AG04449 (cell line): ENCODE measurements at places on chromosomes 3 and 15.

GRCh38 chr3:190346541-190346940 is 24.3 kb upstream of the CLDN1 start:
- no peak for DNase-seq

DNA sequence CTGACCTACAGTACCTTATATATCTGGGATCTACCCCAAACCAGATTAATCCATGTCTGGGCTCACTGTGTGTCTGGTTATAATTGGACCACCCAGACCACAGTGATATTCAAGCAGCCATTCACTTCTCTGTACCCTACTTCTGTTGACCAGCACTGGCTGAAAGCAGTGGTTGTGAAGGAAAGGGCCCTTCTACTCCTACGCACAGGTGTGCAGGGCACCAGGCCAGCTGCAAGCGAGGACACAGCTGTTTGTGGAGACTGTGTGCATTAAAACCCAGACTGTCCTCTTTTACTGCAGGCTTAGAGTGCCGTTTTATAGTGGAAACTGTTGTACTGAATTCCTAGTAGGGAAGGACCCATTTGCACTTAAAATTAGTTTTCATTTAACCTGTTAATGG is 29.5 kb downstream of the CTDSPL start:
- no peak for DNase-seq

- no peak for DNase-seq
These were observed 39.8 kb downstream of the HCN4 start for GRCh38 chr15:73328981-73329380.

- no peak for DNase-seq
These were observed 13.6 kb upstream of the ZNF774 start for GRCh38 chr15:90338532-90338931.

GRCh38 chr15:44163370-44163769 is 31.7 kb downstream of the FRMD5 start:
- DNase-seq, result no peak

DNA sequence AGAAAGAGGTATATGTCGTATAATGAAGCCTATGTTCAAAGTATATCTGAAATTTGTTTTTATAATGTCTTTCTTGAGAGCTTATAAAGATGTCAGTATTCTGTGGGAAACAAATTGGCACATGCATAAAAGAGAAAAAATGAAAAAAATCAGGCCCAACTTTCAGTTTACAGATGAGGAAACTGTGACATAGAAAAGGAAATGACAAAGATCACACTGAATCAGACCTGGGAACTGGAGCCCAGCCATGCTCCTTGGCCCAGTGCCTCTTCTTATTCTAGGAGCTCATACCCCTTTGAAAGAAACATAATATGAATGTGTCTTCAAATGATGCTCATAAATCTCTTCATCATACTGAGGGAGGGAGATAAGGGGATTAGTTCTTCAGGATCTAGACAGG is 48.4 kb downstream of the TMEM44 start:
- no peak for DNase-seq

GRCh38 chr3:7977245-7978086 is 524.2 kb upstream of the LMCD1 start:
- no peak for DNase-seq

GRCh38 chr3:46702246-46703012 is 1.2 kb downstream of the TMIE start:
- no peak for DNase-seq

DNA sequence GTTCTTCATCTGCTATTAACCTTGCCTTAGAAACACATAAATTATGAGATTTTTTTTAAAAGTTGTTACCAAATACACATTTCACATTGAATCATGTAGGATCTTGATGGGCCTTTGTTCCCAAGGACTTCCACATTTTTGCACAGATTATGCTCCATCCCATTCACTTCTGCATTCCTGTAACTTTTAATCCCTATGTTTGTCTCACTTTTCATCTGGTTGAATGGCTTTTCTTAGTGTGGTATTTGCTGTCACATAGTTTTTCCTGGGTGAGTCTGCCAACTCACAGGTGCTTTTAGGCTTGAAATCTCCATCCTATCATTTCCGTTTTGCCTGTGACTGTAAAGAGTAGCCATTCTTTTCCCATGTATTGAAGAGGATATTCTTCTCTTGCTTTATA is 297.2 kb upstream of the TPRG1 start:
- no peak for DNase-seq

DNA sequence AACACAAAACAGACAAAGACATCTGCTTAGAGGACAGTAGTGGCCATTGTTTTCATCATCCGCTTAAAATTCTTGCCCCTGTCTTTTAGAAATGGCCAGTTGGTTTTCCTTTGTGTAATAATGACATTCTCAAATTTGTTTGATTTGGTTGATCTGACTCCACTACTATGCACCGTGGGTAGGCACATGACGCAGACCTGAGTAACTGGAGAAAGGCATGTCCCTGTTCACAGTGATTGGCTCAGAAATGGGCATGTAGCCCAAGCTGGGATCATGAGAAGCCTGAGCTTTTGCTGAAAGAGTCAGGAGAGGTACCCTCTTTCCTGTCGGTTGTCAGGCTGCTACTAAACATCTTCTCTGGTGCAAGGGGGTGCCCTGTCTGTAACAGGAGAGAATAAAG is 36.6 kb upstream of the MAGI1 start:
- peak; percentile 12 for DNase-seq

DNA sequence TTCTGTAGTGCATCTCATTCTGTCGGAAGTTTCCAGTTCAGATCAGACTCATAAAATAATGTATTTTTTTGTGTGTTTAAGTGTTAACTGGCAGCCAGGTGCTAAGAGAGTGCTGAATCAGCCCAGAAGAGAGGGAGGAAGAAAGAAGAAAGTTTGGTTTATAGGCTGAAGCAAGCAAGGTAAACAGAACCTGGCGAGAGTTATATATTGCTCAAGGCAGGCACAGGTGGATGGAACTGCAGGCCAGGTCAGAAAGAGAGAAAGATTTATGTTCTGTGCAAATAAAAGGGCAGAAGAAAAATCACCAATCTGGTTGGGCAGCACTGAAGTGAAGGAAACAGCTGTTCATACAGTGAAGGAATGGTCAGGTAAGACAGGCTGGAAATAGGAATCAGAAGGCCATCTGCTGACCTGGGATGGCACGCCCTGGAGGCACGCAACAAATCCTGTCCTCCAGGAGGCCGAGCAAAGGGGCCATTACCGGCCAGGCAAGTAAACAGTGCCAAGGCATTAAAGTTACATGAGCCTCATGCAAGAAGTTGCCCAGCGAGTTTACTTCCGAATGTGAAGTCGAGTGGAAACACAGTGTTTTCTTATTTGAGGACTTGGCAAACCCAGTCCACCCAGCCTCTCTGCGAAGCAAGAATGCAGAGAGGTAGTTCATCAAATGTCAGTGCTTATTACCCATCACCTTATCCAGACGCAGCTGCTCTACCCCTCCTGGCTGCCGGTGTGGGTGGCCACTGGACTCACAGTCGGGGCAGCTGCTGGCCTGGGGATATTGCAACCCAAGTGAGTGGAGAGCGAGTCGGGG is 309.8 kb downstream of the VPS13C start:
- DNase-seq, result no peak

DNA sequence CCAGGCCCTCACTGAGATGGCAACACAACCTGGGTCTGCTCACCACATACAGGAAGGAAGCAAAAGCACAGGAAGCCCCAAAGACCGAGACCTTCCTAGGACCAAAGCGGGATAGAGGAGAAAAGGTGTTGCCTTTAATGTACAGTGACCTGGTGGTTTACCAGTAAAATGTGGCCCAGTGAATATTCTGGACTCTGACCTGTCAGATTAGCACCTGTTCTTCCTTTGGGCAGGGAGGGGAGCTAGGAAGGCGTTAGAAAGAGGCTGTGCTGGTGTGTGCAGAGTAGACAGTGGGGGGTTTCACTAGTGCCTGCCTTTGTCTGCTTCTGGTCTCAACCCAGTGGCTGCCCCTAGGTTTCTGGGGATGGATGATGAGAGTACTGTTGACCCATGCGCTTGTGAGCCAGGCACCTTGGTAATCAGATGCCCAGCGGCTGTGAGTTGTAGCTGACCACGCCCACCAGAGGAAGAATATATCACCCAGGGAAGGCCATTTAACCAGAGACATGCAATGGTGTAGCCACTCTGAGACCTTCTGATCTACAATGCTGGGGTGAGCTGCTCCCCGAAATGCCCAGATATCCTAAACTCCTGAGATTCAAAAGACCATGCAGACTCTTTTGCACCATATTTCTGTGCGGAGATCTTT is 90.1 kb upstream of the NEO1 start:
- DNase-seq, result no peak

- no peak for DNase-seq
These were observed 19.9 kb downstream of the ACKR2 start for GRCh38 chr3:42829083-42829627.

DNA sequence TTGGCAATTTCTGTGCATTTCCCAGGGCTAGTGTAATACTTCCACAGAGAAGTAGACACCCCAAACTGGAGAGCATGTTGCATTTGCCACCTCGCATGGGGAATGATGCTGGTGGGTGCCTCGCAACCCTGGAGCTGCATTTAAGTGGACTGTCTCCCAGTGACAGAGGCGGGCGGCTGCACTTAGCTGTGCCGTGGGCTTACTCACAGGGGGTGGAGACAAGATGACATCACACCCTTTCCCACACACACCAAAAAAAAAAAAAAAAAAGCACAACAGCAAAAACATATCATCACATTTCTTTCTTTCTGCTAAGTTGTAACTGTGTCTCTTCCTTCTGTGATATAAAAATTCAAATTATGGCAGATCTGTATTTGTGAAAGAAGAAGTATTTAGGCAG is at the start of gene ABI3BP:
Gene ABI3BP (minus strand): TSS at position 113 of the 400 bp plus-strand sequence. CDS start 37 bp downstream, at position 76.
- no peak for DNase-seq

DNA sequence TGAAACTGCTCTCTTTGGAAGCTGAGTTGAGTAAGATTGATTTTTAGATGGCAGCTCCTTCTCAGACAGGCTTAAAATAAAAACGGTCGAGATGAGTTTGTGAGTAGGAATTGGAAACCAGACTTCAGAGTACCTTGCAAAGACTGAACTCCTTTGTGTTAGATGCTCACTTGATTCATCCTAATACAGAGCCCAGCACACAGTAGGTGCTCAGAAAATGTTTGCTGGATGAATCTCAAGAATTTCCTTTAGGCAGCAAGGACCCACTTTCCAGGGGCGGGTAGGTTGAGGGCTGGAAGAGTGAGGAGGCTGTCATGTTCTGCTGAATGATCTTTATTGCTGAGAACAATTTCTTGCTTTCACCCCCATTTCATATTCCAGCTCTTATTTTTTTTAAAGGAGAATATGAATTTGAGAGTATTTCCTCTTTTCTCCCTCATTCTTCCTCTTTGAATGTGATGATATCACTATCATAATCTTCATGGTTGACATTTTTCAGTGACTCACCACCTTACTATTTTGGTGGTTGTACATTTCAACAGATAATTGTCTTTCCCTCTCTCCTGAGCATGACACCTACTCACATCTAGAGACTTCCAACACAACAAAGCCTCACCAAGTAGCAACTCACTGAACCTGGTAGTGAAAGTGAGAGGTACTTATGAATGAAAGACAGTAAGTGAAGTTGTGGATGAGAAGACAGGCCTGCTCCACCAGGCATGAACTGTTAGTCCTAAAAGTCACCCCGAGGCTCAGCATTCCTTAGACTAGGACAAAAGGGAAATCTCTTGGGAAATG is 113.3 kb downstream of the PDCD6IP start:
- peak; percentile 21 for DNase-seq

DNA sequence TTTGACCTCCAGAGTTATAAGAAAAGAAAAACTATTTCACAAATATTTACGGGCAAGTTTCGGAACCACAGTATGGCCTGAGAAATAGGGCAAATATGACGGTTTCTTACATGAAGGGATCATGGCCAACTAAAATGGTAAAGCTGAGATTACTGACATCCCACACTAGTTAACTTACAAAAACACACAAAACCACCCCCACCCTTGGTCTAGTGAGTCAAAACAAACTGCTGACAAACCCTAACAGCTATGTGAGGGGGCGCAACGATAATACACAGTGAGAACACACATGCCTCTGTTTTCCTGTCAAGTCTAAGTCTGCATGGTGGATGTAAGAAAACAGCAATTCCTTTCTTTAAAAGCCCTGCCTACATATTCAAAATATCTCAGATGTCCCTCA is 32.3 kb downstream of the CBLB start:
- DNase-seq, result peak; percentile 70

DNA sequence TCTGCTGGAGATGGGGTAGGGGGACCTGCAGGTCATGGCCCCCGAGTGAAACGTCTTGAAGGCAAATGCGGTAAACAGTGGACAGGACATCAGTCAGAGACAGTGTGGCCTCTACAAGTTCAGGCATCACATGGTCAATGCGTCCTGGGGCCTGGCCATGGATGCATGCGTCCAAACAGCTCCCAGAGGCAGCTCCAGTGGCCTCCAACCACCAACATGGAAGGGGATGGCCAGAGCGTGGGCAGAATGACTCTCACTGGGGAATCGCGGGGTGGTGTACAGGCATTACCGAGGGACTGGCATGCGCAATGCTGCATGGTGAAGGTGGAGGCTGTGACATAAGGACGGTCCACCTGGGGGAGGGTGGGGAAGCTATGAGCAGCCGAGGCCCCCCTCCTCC is 35.6 kb upstream of the IQSEC1 start:
- no peak for DNase-seq

DNA sequence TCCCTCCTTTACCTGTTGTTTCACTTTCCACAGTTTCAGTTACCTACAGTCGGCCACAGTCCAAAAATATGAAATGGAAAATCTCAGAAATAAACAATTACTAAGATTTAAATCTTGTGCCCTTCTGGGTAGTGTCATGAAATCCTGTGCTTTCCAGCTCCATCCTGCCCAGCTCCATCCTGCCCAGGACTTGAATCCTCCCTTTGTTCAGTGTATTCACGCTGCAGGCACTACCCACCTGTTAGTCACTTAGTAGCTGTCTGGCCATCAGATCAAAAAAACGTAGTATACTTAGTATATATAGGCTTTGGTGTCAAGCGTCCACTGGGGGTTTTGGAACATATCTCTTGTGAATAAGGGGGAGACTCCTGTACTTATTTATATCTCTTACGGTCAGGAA is 329.0 kb upstream of the SEMA6D start:
- no peak for DNase-seq

DNA sequence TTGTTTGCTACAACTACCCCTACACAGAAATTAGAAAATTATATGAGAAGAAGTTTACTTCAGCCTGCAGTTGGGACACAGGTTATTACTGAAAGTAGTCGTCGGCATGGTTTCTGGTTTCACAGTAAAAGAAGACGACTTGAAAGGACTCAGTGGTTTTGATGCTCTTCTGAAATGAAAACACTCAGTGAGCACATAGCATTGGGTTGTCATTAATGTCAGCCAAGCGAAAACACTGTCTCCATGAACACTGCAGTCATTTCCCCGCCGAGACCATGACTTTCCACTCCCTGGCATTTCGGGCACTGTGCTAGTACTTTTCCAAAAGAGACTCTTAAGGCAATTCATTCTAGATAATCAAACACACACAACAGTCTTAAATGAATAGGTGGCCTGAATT is 69.2 kb upstream of the ICE2 start:
- no peak for DNase-seq

- DNase-seq, result peak; percentile 98
These were observed 45.4 kb downstream of the BTD start for GRCh38 chr3:15646851-15647511.
